ENCODE measurements at places on chromosomes 6 and 20.

GRCh38 chr20:2708073-2708415 is 15.5 kb downstream of the EBF4 start:
- DNase-seq, result no peak

DNA sequence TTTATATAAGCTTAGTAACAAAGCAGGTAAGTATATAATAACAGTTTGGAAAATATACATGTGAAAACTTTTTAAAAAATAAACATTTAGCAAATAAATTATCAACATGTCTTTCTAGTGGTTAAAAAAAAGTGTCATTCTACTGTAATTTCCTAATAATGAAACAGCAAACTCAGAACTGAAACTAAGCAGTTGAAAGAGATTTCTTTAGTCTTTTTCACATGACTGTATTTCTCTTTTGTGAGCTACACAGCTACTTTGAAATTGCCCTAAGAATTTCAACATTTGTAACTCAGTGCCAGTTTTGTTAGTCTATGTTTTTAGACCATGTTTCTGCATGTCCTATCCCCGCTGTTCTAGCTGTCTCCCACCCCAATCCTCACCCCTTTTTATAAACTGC is 28.4 kb upstream of the SDHAF4 start:
- DNase-seq, result no peak

DNA sequence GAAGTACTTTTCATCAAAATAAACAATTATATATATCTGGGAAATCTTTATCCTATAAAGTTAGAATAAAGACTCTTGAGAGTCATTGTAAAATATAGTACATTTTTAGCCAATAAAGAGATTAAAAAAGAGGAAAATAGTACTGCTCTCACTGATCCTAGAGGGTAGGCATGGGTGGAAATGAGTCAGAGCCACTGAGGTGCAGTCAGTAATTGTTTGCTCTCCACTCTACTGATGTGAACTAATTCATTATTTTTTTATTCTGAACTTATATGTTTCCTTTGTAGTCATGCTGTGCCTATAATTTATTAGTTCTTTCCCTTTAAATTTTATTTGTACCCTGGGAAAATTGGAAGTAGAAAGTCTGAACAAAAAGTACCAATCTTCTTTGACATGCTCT is 1359.4 kb upstream of the GJE1 start:
- DNase-seq, result no peak

DNA sequence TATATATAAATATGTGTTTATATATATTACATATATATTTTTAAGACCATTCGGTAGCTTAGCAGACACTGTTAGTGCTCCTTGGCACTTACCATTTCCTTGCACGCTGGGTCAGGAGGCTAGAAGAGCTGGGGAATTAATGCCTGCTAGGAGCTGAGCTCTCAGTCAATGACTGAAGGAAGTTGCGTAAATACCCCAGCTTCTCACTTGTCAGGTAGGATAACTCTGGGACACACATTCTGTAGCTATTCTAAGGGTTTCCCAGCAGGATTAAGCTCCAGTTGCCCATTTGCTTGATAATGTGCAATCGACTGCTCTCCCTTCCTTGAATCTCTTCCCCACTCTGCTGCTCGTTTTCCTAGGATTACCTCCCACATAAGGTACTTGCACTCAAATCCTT is 15.7 kb upstream of the DNAAF9 start:
- DNase-seq, result no peak

DNA sequence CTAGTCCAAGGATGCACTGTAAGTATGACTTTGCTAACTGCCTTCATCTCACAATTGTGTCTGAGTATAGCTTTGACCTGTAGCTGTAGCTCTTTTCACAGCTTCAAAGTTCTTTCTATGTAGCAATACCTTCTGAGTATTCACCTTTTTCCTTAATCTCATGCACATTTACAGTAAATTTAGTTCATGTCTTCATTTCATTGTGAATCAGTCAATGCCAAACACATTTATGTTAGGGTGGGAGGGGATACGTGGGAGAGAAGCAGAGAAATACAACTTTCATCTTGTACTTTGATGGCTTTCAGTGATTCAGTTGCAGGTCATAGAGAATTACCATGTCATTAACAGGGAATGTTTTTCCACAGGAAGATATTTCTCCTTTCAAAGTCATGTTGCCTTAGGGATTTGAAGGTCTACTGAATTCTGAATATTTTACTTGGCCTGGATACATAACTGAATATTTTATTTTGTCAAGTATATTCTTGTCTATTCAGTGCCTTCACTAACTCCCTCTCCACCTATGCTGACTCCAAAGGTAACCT is 119.2 kb downstream of the TINAG start:
- no peak for DNase-seq

Data from hypothalamus (tissue), 51 donors.